ENCODE measurements at places on chromosomes 6 and 20. TPM values are rescaled to one million over a fixed set of nuclear protein-coding genes. Genes with fewer than 3 reads are reported as not detected.

The KHDC1L gene
- total RNA-seq: not detected

The POPDC3 gene
- total RNA-seq: not detected

The CYP39A1 gene
- 11.6 TPM for total RNA-seq

The VTA1 gene
- 56.8 TPM for total RNA-seq

The MCHR2 gene
- not detected for total RNA-seq

The LRRC73 gene
- not detected for total RNA-seq

The EFCAB8 gene
- 0.45 TPM for total RNA-seq

The LST1 gene
- total RNA-seq: not detected

Data from stomach (tissue), 19 donors.